ENCODE measurements at places on chromosomes 2 and 18.

- H3K36me3 ChIP-seq: no peaks in the 10 kb centered on the region
- H3K27me3 ChIP-seq: no peaks in the 10 kb centered on the region
- H3K27ac ChIP-seq: no peak overlapping the region
- H3K4me3 ChIP-seq: no peak overlapping the region
- H3K4me1 ChIP-seq: no peaks in the 10 kb centered on the region
- no peak for DNase-seq
Observed at GRCh38 chr2:166404831-166405568, 29.3 kb upstream of the SCN9A start.

DNA sequence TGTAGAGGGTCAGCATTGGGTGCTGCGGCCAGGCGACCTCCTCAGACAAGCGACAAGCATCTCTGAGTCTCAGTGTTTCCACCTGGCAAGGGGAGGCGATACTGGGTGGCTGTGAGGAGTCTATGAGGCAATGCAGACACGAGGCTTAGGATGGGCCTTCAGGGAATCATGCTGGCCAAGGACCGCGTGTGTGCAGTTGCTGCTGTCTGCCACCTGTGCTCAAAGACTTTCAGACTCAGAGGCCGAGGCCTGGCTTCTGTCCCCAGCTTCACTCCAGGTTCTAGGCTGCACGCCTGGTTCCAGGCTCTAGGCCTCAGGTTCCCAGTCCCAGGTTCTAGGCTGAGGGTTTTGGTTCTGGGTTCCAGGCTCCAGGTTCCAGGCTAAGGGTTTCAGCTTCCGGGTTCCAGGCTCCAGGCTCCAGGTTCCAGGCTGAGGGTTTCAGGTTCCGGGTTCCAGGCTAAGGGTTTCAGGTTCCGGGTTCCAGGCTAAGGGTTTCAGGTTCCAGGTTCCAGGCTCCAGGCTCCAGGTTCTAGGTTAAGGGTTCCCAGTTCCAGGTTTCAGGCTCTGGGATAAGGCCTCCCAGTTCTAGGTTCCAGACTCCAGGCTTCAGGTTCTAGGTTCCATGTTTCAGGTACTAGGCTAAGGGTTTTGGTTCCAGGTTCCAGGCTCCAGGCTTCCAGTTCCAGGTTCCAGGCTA is 14.8 kb downstream of the LRRFIP1 start:
- peaks cover 5% of the 10 kb centered on the region for H3K4me1 ChIP-seq
- H3K27me3 ChIP-seq: no peaks in the 10 kb centered on the region
- no peak for DNase-seq
- H3K4me3 ChIP-seq: no peak overlapping the region
- H3K36me3 ChIP-seq: peaks cover 3% of the 10 kb centered on the region
- no peak overlapping the region for H3K27ac ChIP-seq

- H3K4me3 ChIP-seq: peak overlapping the region; percentile 98
- peak overlapping the region; percentile 86 for H3K27ac ChIP-seq
- peaks cover 3% of the 10 kb centered on the region for H3K4me1 ChIP-seq
- DNase-seq: peak; percentile 83
Observed at GRCh38 chr2:63842149-63843061, 709 bp downstream of the UGP2 start.

DNA sequence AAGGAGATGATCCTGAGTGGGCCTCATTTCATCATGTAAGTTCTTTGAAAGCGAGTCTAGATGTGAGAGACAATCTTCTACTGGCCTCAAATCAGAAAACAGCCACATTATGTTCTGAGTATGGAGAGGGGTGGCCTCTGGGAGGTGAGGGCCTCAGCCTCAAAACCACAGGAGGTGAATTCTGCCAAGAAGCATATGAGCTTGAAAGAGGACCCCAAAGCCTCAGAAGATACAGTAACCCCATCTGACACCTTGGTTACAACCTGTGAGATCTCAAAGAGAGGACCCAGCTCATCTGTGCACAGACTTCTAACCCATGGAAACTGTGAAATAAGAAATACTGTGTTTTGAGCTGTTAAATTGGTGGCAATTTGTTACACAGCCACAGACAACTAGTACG is 200.1 kb downstream of the ARHGAP15 start:
- no peak overlapping the region for H3K4me3 ChIP-seq
- H3K27ac ChIP-seq: no peak overlapping the region
- no peak for DNase-seq
- no peaks in the 10 kb centered on the region for H3K36me3 ChIP-seq
- no peaks in the 10 kb centered on the region for H3K4me1 ChIP-seq

- DNase-seq: no peak
- H3K4me1 ChIP-seq: peaks cover 6% of the 10 kb centered on the region
- no peak overlapping the region for H3K4me3 ChIP-seq
- peaks cover 8% of the 10 kb centered on the region for H3K36me3 ChIP-seq
Observed at GRCh38 chr2:176325732-176326131, 56.5 kb downstream of the MTX2 start.

GRCh38 chr2:8627692-8628085 is 54.2 kb upstream of the ID2 start:
- peak overlapping the region; percentile 20 for H3K4me3 ChIP-seq
- peak overlapping the region; percentile 96 for H3K27ac ChIP-seq
- H3K36me3 ChIP-seq: no peaks in the 10 kb centered on the region
- peak; percentile 98 for DNase-seq
- peaks cover 69% of the 10 kb centered on the region for H3K4me1 ChIP-seq
- no peaks in the 10 kb centered on the region for H3K27me3 ChIP-seq

- H3K27ac ChIP-seq: no peak overlapping the region
- DNase-seq: no peak
- no peak overlapping the region for H3K4me3 ChIP-seq
- H3K27me3 ChIP-seq: peaks cover 6% of the 10 kb centered on the region
- H3K36me3 ChIP-seq: no peaks in the 10 kb centered on the region
Observed at GRCh38 chr2:217632043-217632442, 370.8 kb downstream of the TNS1 start.

DNA sequence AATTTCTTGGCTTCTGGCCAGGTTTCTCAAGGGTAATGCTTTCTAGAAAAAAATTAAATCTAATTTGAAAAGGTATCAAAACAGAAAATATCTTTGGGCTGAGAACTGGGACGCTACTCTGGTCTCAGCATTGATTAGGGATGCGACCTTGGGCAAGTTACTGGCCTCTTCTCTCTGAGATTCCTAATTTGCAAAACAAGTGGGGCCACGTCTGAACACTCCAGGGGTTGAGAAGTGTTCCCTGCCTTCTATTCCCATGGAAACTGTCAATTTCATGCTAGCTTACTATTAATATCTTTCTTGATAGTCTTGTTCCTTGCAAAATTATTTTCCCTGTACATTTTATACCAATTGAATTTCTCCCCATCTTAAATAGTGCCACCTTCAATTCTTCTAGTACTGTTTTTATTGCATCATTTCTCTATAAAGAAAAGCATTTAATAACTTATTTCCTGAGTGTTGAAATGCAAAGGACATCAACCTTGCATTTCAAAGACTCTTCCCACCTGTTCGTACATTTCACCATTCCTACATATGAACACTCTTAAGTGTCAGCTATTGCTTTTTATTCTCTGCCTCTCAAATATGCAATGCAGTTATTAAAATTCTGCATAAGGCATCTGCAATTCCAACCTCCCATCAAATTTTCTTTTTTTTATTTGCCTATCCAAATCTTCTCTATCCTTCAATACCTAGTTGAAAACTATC is 118.3 kb upstream of the DSEL start:
- H3K4me3 ChIP-seq: no peak overlapping the region
- no peak for DNase-seq
- no peak overlapping the region for H3K27ac ChIP-seq
- no peaks in the 10 kb centered on the region for H3K27me3 ChIP-seq

GRCh38 chr18:3873698-3874097 is 423.7 kb downstream of the TGIF1 start:
- H3K36me3 ChIP-seq: no peaks in the 10 kb centered on the region
- DNase-seq: no peak
- H3K4me1 ChIP-seq: peaks cover 10% of the 10 kb centered on the region
- H3K27me3 ChIP-seq: no peaks in the 10 kb centered on the region

DNA sequence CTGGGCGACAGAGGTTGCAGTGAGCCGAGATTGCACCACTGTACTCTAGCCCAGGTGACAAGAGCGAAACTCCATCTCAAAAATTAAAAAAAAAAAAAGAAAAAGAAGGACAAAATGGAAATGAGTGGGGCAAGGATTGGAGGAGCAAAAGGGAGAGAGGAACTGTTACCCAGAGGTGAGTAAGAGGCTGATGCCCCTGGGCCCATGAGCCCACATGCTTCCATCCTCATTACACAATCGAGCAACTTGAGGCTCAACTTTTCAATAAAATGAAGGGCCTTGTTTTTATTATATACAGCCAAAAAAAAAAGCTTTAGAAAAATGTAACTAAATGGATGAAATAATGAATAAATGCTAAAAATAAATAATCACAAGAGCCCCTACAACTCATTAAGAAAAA is 91.7 kb upstream of the YWHAQ start:
- no peak overlapping the region for H3K4me3 ChIP-seq
- H3K27ac ChIP-seq: no peak overlapping the region
- H3K4me1 ChIP-seq: peaks cover 7% of the 10 kb centered on the region

Measured in large intestine (tissue), 12 donors.